ENCODE measurements at places on chromosomes 3 and 15.

GRCh38 chr3:84724877-84725276 lies 233.9 kb upstream of the CADM2 start:
- peak; percentile 88 for DNase-seq

- DNase-seq: peak; percentile 63
These were observed 97.3 kb downstream of the AKAP13 start for GRCh38 chr15:85477730-85478129.

DNA sequence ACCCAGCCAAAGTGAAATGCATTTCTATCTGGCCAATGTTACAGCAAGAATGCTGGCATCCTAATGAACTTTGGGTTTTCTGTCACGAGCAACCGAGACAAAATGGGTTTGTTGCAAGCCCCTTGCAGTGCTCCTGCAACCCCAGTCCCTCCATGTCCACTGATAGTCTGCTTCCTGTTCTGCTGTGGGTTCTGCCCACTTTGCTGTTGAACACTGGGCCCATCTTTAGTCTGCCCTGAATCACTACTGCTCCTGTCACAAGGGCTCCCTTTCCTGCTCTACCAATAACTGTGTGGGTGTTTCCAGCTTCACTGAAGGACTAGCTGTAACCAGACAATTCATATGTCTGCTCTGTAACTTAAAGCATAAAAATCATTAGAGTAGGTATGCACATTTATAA lies 12.7 kb upstream of the OXSR1 start:
- DNase-seq: no peak

DNA sequence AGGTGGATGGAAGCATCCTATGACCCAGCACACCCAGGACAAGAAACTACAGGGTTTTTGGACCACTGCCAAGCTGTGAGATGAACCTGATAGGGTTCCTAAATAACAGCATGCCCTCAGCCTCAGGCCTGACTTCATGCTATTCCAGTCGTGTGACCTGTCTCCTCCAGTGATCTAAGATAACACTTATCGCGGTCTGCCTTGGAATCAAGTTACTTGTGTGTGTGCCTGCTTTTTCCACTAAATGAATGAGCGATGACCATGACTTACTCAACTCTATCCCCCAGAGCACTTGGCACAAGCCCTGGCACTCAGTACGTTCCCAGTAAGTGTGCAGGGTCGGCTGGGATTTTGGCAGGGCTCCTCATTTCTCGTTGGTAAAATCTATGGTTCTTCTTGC lies 172.7 kb upstream of the TP63 start:
- peak; percentile 2 for DNase-seq

- DNase-seq: no peak
These were observed 30.3 kb downstream of the SETD2 start for GRCh38 chr3:47133641-47134040.

- DNase-seq: no peak
These were observed 22.5 kb downstream of the LRTM1 start for GRCh38 chr3:54905261-54905888.

DNA sequence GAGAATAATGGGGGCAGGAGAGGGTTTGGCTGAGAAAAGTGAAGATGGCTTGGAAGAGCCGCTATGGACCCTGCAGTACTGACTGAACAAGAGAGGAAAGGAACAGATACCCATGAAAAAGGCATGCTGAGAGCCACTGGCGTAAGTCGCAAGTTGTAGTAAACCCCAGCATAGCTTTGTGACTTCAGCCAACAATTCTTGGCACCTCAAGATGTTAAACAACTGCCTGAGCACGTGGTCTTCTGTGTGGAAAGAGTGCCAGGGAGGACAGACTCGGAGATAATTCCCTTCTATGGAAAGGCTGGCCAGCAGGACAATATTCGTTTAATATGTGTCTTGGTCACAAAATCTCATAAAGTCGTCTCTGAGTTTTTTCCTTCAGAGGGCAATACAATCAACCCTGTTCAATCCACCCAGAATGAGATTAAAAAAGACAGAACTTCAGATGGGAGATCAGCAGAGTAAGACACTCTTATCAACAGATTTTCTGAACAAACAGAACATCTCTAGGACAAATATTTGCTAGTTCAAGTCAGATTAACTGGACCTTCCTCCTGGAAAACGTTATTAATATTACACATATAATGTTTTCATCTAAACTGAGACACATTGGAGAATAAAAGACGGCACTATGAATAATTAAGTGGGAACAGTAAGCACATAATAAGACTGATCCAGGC lies 49.2 kb downstream of the NEK10 start:
- peak; percentile 27 for DNase-seq

- DNase-seq: no peak
These were observed 40.2 kb upstream of the ZBTB20 start for GRCh38 chr3:115187149-115187757.

Data from fibroblast of lung (primary cell).